ENCODE measurements at places on chromosomes 12 and 14. TPM values are rescaled to one million over a fixed set of nuclear protein-coding genes. Genes with fewer than 3 reads are reported as not detected.

- DNase-seq, result no peak
Measured at GRCh38 chr12:5051334-5051733, 7.7 kb downstream of the KCNA5 start.

DNA sequence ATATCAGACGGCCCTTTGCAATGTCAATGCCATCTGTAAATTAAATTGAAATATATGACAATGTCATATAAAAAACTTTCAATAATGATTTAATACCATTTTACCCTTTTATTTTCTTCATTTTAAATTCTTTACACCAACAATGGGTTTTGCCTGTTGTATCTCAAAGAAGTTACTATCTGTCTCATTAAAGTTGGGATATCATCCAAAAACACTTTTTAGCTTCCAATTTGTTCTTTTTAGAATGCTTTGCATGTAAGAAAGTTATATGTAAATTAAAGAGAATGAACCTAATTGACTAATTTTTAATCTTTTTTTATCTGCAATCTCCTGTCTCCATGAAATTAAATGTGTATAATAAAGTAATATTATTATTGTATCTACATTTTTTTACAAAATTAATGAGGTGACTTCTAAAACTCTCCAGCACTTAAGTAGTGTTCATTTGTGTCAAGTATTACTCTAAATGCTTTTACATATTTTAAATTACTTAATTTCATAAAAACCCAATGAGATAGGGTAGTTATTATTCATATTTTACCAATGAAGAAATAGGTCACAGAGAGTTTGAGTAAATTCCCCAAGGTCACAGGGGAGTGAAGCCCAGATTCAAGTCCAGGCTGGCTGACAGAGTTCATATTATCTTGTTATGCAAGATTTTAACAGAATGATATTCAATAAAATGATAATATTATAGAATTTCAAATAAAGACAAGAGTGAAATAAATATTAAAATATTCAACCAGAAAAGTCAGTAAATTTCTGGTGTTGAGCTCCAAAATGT, 673.0 kb upstream of the FLRT2 start:
- no peak for DNase-seq

GRCh38 chr14:103169954-103170353, 46.7 kb downstream of the TNFAIP2 start:
- no peak for DNase-seq

Gene TAS2R13
- polyA plus RNA-seq, result 0.04 TPM

DNA sequence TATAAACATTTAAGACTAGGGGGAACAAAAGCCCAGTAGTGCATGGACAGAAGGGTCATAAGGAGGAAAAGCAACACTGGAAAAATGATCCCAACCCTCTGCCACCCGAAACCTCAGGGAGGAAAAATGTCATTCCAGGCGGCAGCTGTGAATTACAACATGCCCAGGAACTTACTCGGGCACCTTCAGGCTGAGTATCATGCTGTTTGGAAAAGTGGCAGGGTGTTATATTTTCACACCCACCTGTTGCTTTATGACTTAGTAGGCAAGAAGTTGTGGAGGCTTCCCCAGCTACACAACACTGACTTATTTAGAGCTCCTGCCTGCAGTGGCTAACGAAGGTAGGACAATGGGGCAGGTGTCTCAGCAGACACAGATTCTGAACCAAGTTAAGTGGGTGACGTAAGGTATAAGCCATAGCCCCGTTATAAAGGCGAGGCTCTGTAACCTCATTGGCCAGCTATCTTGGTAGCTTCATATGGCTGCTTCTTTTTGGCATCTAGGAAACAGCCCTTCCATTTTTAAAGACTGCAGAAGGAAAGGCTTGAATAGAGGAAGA, 96.1 kb upstream of the IFNG-AS1 start:
- DNase-seq, result no peak

- no peak for DNase-seq
Measured at GRCh38 chr12:84413656-84414055, 498.9 kb downstream of the SLC6A15 start.

DNA sequence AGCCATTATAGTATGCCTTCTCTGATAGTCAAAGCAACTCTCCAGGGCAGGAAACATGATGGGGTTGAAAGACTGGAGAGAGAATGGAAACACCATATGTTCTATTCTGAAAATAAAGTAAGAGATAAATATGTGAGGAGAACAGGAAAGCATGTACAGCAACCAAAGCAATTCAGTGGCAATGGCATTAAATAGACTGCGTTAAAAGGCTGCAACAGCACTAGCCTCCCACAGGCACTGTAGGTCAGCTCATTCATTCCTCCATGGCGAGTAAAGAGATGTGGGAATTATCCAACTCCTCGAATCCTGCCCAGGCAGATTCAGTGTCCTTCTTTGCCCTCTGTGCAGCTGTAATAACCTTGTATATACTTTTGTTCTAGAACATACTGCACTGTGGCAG, 43.8 kb downstream of the ANO6 start:
- no peak for DNase-seq

DNA sequence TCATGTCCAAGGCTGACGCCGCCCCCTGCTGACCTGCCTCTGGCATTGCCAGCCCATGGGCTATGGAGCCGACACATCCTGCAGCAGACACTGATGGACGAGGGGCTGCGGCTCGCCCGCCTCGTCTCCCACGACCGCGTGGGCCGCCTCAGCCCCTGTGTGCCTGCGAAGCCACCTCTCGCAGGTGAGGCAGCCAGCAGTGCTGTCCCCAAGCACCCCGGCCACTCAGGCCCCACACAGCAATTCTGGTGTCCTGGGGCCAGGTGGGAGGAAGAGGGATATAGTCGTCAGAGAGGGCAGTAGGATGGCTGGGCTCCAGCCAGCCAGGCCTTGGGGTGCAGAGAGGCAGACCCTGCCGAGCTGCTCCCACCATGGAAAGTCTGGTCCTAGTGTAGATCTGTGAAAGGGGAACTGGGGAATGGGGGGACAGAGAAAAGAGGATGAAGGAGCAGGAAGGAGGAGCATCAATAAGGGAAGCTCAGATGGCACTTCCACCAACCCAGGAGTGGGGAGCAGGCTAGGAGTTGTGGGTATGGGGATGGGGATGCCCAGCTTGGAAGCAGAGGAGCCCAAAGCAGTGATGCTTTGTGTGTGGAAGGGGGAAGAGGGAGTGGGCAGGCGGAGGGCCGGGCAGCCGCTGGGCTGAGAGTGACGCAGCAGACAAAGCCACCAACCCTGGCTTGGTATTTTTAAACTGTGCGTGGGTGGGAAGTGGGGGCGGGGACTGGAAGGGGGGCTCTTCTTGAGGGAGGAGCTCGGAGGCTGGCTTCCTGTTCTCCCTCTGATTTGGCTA, 4.7 kb downstream of the NAB2 start:
- peak; percentile 38 for DNase-seq

DNA sequence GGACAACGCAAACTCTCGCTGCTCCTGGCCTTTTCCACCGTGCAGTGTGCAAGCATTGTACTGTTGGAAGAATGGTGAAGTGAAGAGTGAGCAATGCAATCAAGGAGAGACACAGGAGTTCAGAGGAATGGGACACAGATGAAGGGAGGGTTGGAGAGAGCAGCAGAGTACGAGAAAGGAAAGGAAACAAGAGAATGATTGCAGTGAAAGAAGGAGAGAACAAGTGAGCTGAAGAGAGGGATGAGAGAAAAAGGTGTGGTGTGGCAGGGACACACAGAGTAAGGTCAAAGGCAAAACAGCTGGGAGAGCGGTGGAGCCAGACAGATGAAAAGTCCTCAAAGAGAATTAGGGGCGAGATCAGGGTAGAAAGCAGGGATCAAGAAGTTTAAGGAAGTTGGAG, 13.0 kb downstream of the CACNB3 start:
- DNase-seq, result no peak

- DNase-seq, result no peak
Measured at GRCh38 chr12:97681612-97682504, 219.3 kb downstream of the RMST start.

DNA sequence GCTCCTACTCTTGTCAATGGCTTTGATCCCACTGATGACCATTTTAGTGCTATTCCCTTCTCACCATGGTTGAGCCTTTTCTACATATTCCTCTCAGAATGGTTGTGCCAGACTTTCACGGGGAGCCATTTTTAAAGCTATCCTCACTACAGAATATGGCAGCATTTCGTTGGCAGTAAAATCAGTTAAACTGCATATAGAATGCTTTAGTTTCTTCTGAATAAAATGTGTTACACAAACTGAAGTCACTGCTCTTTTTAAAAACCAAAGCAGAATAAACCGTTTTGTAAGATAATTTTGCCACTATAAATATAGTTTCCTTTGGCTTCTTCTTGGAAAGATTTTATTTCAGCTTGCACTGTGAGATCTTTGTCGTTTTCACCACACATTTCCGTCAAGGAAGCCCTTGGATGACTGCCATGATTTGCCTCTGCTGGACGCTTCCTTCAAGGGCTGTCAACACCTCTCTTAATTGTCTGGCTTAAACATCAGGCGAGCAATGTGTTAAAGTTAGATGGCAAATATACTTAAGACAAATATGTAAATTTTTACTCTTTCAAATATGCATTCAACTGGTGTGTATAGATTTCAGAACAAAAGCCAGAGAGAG, 624.2 kb downstream of the DIO2 start:
- peak; percentile 50 for DNase-seq
